HFFc6 (cell line): ENCODE measurements at places on chromosomes 4 and X.

- DNase-seq: no peak
Measured at GRCh38 chrX:40474205-40474626, 106.6 kb upstream of the ATP6AP2 start.

GRCh38 chr4:142372530-142373260 lies 473.4 kb downstream of the INPP4B start:
- DNase-seq: peak; percentile 35

GRCh38 chr4:622071-622995 lies 3.0 kb upstream of the PDE6B start:
- no peak for DNase-seq

DNA sequence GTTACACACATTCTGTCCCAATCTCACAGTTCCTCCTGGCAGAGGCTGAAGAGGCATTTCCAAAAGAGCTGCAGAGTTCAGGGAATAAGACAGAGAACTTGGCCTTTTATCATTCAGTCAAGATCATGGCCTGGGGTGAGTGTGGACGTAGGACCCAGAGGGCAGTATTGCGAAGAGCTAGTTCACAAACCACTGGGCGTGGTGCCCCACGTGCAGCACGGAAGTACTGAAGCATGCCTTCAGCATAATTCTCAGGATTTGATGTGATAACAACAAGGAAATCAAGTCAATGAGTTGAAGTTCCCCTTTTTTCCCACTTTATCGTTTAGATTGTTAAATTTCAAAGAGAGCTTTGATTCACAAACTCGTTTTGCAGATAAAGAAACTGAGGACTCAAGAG lies 117.7 kb downstream of the RELL1 start:
- DNase-seq: no peak

DNA sequence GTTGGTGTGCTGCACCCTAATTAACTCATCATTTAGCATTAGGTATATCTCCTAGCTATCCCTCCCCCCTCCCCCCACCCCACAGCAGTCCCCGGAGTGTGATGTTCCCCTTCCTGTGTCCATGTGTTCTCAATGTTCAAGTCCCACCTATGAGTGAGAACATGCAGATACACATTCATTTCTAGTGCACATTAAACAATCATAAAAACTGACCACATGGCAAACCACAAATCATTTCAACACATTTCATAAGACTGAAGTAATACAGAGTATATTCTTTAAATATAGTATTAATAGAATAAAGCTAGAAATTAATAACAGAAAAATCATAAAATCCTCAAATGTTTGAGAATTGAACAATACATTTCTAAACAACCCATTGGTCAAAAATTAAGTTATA lies 34.1 kb downstream of the PRKG2 start:
- DNase-seq: no peak

DNA sequence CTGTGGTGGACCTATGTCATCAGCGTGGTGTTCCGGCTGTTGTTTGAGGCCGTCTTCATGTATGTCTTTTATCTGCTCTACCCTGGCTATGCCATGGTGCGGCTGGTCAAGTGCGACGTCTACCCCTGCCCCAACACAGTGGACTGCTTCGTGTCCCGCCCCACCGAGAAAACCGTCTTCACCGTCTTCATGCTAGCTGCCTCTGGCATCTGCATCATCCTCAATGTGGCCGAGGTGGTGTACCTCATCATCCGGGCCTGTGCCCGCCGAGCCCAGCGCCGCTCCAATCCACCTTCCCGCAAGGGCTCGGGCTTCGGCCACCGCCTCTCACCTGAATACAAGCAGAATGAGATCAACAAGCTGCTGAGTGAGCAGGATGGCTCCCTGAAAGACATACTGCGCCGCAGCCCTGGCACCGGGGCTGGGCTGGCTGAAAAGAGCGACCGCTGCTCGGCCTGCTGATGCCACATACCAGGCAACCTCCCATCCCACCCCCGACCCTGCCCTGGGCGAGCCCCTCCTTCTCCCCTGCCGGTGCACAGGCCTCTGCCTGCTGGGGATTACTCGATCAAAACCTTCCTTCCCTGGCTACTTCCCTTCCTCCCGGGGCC lies 1.2 kb downstream of the GJB1 start:
- DNase-seq: no peak

DNA sequence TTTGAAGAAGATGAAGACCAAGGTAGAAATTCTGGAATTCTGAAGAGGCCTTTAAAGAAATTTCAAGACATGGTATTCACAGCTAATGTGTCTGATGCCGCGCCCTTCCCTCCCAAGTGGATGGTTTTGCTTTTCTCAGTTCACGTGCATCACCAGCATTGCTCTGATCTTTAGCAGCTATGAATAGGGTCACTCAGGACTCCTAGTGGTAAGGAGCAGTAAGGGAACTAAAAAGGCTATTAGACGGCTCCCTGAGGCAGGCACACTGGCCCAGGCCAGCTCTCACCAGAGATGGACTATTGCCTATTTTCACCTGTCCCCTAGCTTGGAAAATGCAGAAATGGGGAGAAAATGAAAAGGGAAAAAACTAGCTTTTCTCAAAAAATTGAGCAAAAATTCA lies 447.5 kb upstream of the RASGEF1B start:
- DNase-seq: no peak

- no peak for DNase-seq
Measured at GRCh38 chr4:108714880-108715279, 48.0 kb downstream of the ETNPPL start.

- DNase-seq: no peak
Measured at GRCh38 chr4:1245481-1246051, 3.4 kb downstream of the CTBP1 start.

- no peak for DNase-seq
Measured at GRCh38 chr4:157300701-157301100, 80.2 kb downstream of the GRIA2 start.

GRCh38 chr4:89803915-89804314 lies 33.0 kb downstream of the SNCA start:
- DNase-seq: no peak

DNA sequence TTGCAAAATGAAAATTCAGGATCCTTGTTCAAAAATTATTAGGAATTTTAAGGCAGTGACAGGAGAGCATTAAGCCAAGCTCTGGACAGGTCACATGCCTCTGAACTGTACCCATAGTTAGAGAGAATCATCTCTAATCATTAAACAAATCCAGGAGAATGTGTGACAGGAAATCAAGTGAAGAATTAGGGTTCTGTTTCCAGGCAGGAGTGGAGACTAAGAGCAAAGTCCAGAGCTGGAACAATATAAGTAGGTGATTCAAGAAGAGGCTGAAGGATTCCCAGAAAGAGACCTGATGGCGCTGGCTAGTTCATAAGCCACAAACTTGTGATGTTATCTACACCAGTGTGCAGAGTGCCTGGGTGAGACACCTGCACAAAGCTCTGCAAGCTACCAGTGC lies 104.6 kb upstream of the PRKG2 start:
- DNase-seq: no peak

- DNase-seq: no peak
Measured at GRCh38 chrX:1449823-1450149, 2.9 kb downstream of the ASMTL start.

DNA sequence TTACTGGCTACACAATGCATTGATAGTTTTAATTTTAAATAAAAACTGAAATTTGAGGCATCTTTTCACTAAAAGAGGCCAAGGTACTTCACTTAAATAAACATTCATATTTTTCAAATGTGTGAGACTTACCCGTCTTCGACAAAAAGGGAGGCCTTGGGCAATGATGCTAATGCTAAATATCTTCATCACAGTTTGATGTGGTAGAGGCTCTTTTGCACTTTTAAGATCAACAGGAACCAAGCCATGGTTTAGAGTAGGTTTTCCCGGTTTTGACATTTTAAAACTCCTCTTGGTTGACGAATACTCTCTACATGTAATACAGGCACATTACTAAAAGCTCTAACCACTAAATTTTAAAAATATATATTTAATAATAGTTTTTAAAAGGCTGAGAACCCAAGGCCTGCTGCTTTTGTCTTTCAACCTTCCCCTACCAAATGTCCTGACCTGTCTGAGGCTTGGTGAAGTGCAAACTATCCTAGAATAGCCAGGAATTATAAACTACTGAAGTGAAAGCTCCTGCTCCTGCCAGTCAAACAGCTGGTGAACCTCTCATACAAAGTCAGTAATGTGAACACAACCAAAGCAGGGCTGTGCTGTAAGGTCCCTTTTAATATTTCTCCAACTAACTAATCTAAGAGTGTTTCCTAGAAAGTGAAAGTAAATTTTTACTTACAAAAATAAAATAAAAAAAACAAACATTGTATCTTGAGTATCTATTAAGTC lies 153.7 kb downstream of the FBXW7 start:
- DNase-seq: no peak

DNA sequence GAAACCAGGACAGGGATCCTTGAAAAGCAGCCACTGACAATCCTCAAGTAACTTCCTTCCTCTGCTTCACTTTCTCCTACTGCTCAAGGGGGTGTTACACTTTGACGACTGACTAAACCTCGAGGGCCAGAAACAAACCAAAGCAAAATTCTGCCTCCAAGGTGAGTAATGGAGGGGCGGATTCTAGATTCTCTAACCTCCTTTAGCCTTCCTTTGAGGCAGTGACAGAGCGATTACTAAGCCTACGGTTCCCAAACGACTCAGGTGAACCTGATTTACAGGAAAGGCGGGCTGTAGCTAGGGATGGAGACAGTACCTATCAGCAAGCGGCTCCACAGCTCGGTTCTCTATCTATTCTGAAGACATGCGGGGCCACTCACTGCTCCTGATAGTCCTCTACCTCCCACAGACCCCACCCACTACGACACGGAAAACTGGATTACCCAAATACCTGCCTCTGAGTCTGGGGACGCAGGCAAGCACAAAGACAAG lies 487 bp downstream of the TBCK start:
- DNase-seq: peak; percentile 36

- no peak for DNase-seq
Measured at GRCh38 chr4:169266081-169266480, 4.7 kb downstream of the SH3RF1 start.

- DNase-seq: no peak
Measured at GRCh38 chrX:48514126-48514806, 5.5 kb downstream of the PORCN start.

DNA sequence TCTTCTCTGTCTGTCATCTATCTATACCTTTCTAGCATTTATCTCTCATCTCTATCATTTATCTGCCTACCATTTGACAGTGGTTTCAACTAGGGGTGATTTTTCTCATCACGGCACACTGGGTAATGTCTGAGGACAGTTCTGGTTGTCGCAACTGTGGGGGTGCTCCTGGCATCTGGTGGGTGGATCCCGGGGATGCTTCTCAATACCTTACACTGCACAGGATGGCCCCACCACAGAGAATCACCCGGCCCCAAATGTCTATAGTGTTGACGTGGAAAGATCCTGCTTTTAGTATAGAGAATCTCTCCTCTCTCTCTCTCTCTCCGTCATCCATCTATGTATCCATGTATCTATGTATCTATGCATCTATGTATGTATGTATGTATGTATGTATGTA lies 7.2 kb downstream of the P2RY8 start:
- no peak for DNase-seq

GRCh38 chrX:51151734-51152133 lies 180.9 kb upstream of the NUDT10 start:
- DNase-seq: no peak
